ENCODE measurements at places on chromosomes 16 and 17.

DNA sequence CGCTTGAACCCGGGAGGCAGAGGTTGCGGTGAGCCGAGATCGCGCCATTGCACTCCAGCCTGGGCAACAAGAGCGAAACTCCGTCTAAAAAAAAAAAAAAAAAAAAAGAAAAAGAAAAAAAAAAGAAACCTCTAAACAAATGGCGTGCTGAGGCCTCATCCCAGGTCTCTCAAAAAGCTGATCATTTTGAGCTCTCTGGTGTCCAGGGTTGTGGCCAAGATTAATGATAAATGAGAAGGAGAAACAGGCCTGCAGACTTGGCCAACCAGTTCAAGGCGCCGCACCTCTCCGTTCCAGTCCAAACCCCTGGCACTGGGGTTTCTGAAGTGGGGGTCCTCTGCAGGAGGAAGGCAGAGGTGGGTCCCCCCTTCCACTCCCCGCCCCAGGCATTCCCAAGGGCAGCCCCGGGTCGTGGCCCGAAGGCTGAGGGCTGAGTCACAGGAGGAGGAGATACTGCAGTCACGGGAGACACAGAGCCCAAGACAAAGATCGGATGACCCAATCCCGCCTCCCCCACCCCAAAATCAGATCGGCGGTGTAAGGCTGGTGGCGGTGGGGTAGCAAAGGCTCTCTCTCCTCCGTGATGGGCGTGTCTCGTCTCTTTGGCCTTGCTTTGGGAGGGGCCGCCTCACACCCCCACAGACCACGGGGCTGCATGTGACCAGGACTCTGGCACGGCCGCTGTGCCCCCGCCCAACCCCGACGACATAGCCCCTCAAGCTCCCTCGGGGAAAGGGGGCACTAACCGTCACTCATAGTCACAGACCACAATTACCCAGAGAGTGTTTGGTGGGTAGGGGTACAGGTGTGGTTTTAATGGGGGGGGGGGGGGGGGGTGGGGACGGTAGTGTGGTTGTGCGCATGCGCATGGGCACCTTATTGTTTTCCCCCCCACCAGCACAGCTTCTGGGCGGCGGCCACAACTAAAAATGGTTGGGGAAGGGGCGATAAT, 1.1 kb downstream of the VAT1 start:
- no peak for DNase-seq

GRCh38 chr17:32747856-32748255, 129.1 kb downstream of the MYO1D start:
- no peak for DNase-seq

DNA sequence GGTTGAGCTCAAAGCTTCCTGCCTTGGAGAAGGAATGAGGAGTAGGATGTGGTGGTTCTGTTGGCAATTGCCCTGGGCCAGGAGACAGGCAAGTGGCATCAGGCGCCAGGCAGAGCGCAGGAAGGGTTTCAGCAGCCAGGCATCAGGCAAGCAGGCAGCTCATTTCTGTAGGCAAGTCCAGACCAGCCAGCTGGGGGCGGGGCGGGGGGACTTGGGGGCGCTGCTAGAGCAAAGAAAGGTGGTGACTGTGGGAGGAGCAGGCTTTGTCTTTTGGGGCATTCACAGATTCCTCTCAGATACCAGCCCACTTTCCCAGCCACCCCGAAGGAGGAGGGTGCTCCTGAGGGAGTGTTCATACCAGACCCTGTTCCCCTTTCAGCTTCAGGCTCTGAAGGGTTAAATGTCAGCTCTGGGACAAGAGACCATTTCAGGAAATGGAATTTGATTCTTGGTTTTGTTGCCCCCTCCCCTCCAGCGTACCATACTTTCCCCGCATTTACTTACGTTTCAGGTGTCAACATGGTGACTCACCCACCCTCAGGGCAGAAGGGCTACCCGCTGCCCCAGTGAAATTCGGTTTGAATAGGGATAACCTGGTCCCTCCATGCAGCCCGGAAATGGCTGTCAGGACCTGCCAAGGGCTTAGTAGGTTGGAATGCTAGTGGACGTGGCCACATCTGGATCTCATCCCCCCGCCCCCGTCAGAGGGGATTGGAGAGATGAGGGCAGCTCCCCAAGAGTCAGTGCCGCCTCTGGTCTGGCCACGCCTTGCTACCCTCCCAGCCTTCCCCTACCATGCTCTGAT, 13.2 kb downstream of the NGFR start:
- no peak for DNase-seq

GRCh38 chr16:6111390-6111789, 1013.8 kb upstream of the EEF2KMT start:
- no peak for DNase-seq

DNA sequence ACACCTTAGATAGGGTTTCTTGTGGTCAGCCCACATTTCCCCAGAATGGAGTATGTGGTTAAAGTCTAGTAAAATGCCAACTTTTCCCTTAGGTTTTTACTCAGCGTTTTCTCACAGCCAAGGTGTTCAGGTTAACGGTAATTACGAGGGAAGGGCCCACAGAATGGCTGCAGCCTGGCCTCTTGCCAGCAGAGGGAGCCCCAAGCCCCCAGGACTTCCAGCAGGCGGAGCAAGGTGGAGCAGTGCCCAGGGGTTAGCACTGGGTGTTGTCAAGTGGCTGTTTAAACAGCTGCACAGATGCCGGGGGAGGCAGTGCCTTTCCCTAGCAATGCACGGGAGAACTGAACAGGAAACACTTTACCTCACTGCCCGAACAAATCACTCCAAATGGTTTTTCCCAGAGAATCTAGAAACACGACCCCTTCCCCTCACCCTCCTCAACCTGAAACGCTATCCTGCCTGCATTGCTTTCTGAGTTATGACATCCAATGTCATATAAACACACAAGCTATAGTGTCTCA, 6.6 kb downstream of the PHB1 start:
- peak; percentile 49 for DNase-seq

- no peak for DNase-seq
Observed at GRCh38 chr17:56983366-56983765, 5.4 kb downstream of the SCPEP1 start.

GRCh38 chr16:3519581-3519980, 18.8 kb downstream of the CLUAP1 start:
- DNase-seq, result no peak

DNA sequence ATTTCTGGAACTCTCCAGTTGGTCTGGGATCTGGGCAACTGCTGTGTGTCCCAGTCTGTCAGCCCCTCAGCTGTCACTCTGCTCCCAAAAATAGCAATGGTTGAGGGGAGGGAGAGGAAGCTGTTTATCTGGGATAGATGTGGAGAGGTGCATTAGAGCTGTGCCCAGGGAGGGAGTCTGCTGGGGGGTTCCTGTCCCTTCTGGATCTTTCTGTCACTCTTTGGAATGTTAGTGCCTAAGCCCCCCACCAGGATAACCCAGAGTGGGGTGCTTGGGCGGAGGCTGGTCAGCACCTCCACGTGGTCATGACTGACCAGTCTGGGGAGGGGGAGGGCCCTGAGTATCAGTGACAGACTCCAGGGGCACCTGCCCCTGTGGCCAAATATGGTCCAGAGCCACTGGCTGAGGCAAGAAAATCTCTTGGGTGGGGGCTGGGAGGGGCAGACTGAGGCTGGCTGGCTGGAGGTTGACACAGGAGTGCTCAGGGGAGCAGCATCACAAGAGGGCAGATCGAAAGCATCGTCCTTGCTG, at the start of gene UNC45B:
Gene UNC45B, plus strand, starts transcription at position 443 of the 531 bp plus-strand sequence. CDS start 447 bp downstream, outside the sequence.
- no peak for DNase-seq

- DNase-seq, result no peak
Observed at GRCh38 chr17:9247401-9247938, 226.2 kb downstream of the NTN1 start.

DNA sequence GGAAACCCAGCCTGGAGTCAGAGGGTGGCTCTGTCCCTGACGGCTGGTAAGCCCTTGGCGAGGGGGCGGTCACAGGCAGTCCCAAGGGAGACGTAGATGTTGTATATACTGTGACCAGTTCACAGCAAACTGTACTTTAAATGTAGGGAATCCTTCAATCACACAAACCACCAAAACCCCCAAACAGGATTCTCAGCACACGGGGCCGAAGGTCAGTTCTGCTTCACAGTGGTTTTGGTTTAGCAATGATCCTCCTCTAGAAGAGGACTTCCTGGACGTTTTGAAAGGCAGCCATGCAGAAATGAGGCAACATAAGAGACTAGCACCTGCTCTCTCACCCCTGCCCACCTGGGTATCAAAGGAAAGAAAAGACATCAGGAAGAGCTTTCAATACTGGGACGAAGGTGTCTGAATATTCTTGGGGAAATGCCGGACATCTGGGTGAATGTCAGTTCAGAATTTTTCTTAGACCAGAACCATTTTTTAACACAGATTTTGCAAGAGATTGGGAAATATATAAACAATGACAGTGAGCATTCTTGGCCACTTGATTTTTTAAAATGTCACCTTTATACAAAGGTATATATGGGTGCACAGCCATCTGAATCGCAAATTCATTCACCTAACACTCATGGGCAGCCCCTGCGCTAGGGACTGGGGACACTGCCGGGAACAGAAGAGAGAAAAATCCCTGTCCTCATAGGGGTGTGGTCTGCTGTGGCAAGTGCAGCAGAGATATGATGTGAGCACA, 74.2 kb downstream of the CRISPLD2 start:
- DNase-seq, result no peak

DNA sequence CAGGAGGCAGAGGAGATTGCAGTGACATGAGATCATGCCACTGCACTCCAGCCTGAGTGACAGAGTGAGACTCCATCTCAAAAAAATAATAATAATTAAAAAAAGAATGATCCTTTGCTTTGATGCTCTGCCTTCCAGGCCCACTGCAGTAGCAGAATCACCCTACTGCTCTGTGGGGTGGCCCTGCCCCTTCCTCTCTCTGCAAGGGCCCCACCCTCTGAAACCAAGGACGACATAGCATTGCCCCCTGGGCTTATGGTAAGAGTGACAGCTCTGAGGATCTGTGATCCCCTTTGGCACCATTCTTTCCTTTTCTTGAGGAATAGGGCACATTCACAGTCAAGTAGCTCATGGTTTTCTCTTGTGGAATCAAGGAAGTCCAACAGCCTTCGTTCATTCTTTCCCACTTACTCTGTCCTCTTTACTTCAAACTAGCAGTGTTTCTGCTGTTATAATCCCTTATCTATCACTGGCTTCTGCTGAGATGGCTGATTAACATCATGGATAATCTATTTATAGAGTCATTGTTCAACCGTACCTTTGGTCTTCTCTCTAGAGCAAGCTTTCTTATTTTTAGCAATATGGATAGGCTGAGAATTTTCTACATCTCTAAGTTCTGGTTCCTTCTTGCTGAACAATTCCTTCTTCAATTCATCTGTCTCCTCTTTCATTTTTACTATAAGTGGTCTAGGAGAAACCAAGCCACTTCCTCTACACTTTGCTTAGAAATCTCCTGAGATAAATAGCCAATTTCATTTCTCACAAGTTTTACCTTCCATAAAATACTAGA, 14.1 kb downstream of the RAD51C start:
- DNase-seq, result no peak

- DNase-seq, result no peak
Observed at GRCh38 chr16:77212741-77213541, 13.7 kb downstream of the SYCE1L start.

DNA sequence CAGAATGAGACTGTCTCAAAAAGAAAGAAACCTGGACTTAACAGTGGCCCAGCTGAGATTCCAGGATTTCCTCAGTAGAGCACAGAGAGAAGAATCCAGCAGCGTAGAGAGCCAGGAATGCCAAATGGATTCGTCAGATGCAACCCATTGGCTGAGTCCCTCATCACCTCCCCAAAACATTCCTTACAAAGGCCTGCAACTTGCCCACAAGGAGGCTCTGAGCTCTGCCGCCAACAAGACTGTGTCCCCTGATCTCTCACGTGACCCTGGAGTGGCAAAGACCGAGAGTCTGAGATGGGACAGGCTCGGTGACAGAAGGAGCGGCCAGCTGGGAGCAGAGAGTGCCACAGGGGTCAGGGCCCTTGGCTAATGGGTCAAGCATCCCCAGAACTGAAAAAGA, 6.9 kb upstream of the CHMP6 start:
- DNase-seq, result no peak
